ENCODE measurements at places on chromosomes 2 and 18.

DNA sequence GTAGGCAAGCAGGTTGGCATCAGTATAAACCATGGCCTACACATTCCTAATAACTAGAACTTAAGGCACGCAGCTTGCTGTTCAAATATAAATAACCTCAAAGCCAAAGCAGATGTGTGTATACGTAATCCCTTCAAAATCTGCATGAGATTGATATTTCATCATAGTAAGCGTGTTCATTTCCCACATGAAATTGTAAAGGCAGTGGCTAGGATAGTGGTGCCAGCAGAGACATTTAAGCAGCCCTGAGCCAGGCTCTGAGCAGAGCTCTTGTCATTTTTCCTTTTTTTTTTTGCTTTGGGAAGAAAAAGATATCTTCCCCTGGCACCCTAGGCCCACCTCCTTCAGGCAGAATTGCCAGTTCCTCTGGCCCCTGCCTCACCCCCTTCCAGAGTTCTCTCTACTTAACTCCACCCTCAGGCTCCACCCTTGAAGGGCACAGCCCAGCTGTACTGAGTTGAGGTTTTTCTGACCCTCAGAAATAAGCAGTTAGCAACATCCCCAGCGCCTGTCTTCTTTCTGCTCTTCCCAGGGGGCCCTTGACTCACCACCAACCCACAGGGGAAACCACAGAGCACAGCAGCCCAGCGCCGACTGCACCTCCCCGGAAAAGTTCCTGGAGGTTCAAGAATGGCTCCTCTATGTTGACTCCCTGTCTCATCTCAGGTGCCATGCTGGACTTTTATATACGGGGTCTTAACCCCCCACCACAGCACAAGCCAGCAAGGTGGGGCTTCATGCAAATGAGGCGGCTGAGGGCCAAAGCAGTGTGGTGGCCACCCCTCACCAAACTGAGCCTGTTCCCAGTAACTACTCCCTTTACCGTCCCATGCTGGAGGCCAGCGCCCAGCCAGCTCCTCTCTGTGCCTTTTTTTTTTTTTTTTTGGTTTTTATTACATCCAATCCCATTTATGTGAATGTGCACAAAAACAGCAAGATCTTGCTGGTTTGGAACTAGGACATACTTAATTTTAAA lies 84.7 kb downstream of the EHD3 start:
- DNase-seq, result no peak

- DNase-seq, result no peak
Observed at GRCh38 chr2:8918412-8918811, 81.0 kb upstream of the KIDINS220 start.

DNA sequence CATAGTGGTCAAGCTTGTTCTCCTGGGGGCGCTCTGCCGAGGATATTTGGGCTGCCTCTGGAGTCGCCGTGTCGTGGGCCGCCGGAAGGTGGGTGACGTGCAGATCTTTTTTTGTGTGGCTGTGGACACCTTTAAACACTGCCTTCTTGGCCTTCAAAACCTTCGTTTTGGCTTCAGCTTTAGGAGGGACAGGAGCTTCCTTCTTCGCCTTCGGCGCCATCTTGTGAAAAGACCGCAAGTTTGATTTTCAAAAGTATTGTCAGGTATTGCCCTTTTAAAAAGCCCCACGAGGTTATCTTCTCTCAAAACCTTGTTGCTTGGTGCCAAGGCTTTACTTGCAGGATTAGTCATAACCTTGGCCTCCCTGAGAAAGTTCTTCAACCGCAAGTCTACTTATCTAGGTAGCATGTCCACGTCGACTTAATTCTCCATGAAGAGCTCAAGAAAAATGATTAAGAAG lies 20.8 kb downstream of the LAMA3 start:
- DNase-seq, result no peak

DNA sequence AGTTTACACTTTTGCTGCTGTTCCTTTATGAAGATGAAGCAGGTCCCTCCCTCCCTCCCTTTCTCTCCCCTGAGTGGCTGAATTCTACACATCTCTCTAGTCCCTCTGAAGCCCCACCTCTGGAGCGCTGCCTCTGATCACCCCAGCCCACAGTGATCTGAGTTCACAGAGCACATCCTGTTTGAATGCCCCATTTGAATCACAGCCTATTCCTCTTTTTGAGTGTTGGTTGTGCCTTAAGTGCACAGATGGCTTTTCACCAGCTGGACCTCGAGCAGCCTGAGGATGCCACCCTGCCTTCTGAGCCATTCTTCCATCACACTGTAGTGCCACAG lies 87.1 kb downstream of the ITGB1BP1 start:
- peak; percentile 50 for DNase-seq

DNA sequence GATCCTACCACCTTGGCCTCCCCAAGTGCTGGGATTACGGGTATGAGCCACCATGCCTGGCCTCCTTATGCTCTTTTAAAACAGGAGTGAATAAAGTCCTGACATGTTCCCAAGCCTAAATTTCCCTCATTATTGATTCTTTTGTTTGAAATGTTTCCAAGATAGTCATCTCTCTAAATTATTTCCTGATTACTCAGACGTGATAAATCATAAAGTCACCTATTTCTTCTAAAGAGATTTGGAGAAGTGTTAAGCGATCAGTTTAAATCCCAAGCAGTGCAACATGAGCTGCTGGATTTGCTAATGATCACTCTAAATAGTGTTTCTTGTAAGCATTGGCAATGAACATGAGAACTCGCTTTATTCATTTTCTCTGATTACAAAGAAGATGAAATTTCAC lies 51.8 kb downstream of the PMAIP1 start:
- DNase-seq, result no peak

DNA sequence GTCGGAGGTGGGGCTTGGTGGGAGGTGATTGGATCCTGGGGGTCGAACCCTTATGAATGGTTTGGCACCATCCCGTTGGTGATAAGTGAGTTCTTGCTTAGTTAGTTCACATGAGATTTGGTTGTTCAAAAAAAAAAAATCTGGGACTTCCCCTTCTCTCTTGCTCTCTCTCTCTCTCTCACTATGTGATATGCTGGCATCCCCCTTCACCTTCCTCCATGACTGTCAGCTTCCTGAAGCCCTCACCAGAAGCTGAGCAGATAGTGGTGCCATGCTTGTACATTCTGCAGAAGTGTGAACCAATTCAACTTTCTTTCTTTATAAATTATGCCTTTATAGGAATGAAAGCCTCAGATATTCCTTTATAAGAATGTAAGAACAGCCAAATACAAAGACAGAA lies 269.7 kb upstream of the APCDD1 start:
- DNase-seq, result no peak

- no peak for DNase-seq
Observed at GRCh38 chr18:44197832-44198611, 482.7 kb upstream of the SETBP1 start.

DNA sequence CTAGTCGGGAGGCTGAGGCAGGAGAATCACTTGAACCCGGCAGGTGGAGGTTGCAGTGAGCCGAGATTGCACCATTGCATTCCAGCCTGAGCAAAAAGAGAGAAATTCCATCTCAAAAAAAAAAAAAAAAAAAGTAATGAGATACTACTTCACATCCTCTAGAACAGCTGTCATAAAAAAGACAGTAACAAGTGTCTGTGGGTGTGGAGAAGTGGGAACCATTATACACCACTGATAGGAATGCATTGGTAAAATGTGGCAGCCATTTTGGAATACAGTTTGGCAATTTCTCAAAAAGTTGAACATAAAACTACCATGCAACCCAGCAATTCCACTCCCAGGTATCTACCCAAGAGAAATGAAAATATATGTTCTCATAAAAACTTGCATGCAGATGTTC lies 166.6 kb downstream of the GREB1L start:
- DNase-seq, result no peak

DNA sequence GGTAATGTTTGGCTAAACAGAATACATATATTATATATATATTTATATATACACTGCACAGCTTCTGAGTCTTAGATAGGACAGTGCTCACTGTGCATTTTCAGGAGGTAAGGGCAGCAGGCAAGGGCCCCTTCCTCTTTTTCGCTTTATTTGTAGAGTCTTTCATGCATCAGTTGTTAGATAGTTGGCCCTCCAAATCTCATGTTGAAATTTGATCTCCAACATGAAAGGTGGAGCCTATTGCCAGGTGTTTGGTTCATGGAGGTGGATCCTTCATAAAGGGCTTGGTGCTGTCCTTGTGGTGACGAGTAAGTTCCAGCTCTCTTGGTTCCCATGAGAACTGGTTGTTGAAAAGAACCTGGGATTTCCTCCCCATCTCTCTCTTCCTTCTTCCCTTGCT lies 48.1 kb downstream of the TSN start:
- peak; percentile 2 for DNase-seq

GRCh38 chr2:66389651-66390131 lies 45.2 kb upstream of the MEIS1 start:
- DNase-seq, result no peak

DNA sequence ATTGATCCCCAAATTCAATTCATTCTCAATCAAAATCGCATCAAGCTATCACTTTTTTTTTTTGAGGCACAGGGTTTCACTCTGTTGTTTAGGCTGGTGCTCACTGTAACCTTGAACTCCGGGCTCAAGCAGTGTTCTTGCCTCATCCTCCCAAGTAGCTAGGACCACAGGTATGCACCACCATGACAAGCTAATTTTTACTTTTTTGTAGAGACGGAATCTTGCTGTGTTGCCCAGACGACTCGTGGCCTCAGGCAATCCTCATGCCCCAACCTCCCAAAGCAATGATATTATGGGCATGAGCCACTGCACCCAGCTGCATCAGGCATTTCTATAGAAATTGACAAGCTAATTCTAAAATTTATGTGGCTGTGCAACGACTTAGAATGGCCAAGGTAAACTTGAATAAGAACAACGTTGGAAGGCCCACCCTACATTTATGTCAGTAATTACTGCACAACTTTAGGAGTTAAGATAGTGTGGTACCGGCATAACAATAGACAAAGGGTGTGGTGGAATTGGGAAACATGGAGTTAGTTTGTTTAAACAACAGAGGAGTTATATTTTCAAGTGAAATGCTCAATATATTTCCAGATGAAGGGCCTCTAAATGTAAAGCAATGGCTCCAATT lies 78.2 kb downstream of the NPAS2 start:
- DNase-seq, result no peak

GRCh38 chr2:134098321-134098720 lies 155.6 kb upstream of the MGAT5 start:
- no peak for DNase-seq

- no peak for DNase-seq
Observed at GRCh38 chr2:14303366-14304115, 329.0 kb upstream of the LRATD1 start.

Data from NCI-H2081 treated with DMSO at 0.1 percent for 48 hours (cell line).